ENCODE measurements at places on chromosomes 1 and 21. TPM values are rescaled to one million over a fixed set of nuclear protein-coding genes. Genes with fewer than 3 reads are reported as not detected.

Gene NSUN4
- total RNA-seq, result 30.5 TPM

Gene SERPINC1
- total RNA-seq, result not detected

Gene TMEM240
- 0.44 TPM for total RNA-seq

Gene SLC16A1
- total RNA-seq, result 29.2 TPM

Gene USP33
- 59.1 TPM for total RNA-seq

Measured in T-helper 17 cell (primary cell).